ENCODE measurements at places on chromosomes 12 and 14. TPM values are rescaled to one million over a fixed set of nuclear protein-coding genes. Genes with fewer than 3 reads are reported as not detected.

The GCN1 gene
- total RNA-seq, result 94.3 TPM

The MUCL1 gene
- total RNA-seq, result not detected

The PLEKHG7 gene
- total RNA-seq, result 0.05 TPM

The TSPAN19 gene
- total RNA-seq, result not detected

- no peak for DNase-seq
Observed at GRCh38 chr12:77751939-77752338, 78.8 kb upstream of the NAV3 start.

DNA sequence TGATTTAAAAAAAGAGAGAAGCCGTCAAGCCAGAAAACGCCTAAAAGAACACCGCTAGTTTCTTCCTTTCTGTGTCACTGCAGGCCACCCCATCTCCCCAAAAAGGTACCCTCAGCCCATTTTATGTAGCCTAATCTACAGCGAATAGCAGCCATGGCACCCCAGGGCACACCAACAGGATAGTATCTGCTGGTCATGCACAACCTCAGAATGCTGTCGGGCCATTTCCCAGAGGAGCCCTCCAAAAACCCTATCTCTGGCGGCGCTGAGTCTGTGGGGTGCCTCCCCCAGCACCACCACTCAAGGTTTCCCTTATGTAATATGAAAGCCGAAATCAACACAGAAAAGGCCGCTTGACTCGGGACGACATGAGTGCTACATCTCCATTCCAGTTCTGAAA, 98.9 kb downstream of the BCL11B start:
- no peak for DNase-seq

DNA sequence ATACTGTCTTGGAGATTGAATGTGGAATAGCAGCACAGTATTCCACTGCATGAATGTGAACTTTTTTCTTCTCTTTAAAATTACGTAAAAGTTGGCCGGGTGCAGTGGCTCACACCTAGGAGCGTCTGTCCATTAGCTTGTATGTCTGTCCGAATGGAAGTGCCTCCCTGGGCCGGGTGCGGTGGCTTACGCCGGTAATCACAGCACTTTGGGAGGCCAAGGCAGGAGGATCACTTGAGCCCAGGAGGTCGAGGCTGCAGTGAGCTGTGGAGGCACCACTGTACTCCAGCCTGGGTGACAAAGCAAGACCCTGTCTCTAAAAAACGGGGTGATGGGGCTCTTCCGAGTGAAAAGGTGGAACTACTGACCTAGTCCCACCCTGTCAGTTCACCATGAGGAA, 22.6 kb upstream of the VSX2 start:
- no peak for DNase-seq

DNA sequence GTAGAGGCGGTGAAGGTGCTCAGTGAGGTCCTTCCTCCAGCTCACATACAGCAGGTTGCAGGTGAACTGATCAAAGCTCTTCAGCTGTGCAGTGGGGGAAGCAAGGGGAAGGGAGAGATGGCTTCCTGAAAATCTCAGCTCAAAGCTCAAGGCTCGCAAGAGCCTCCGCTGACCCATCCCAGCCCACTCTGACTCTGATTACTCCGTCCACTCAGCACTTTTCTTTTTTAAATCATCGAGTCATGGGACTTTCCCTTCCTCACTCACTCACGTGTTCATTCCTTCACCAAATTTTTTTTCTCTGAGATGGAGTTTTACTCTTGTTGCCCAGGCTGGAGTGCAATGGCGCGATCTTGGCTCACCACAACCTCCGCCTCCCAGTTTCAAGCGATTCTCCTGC, 4.7 kb downstream of the ABCD4 start:
- no peak for DNase-seq

- DNase-seq, result peak; percentile 70
Observed at GRCh38 chr14:77301103-77301502, 19.6 kb downstream of the POMT2 start.

All from activated CD4-positive, alpha-beta memory T cell treated with anti-CD3 and anti-CD28 coated beads, Interleukin-2, amount 10 ng/mL, durations not matched to agents 7 days and 5 days (primary cell).